Gastroesophageal sphincter (tissue), 4 donors: ENCODE measurements at places on chromosomes 6 and 20. TPM values are rescaled to one million over a fixed set of nuclear protein-coding genes. Genes with fewer than 3 reads are reported as not detected.

RPL7L1 gene
- total RNA-seq, result 92.8 TPM

MAD2L1BP gene
- 36.6 TPM for total RNA-seq

DNA sequence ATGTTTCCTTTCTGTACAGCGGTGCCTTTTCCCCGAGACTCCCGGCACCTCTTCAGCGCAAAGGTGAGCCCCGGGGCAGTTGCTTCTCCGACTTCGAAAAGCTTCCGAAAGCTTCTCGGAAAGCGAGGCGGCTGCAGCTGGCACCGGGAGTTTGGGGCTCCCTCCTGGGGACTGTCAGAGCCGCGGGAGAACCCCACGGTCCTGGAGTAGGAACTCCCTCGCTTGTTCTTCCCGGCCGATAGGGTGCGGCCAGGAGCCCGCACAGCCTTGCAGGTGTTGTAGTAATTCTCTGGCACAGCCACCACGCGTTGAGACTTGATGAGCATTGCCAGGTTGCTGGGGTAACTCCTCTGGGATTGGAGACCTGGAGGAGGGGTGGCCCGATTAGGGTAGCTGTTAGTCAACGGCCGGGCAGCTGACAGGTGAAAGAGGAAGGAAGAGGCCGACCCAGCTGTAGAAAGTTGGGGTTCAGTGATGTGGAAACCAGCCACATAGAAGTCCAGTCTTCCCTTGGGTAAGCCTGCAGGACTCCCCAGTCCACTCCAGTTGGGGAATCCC is 721 bp downstream of the KDM1B start:
- ATAC-seq, result no peak

DNA sequence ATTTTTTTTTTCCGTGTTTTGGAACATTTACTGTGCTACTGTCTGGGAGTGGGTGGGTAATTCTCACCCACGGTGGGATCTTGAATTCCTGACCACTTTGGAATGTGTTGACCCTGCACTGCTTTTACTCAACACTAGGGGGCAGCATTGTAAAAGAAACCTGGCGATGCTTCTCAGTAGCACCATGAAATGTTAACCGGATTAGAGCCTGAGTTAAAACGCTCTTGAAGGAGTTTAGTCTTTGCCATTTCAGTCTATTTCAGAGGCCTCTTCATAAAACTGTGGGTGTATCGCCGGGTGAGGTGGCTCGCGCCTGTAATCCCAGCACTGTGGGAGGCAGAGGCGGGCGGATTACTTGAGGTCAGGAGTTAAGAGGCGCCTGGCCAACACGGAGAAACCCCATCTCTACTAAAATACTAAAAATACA is 114.4 kb upstream of the PRND start:
- peak; percentile 79 for ATAC-seq

GRCh38 chr6:27472182-27472616 is 706 bp downstream of the ZNF184 start:
- ATAC-seq, result peak; percentile 33

GRCh38 chr6:75158176-75158575 is 47.7 kb downstream of the COL12A1 start:
- no peak for ATAC-seq

- ATAC-seq, result no peak
Observed at GRCh38 chr6:64217721-64218620, 582.4 kb downstream of the PHF3 start.

- no peak for ATAC-seq
Observed at GRCh38 chr6:136777651-136778050, 14.6 kb downstream of the MAP3K5 start.
